Mesothelial cell of epicardium (in vitro differentiated cells): ENCODE measurements at places on chromosomes 4 and X. TPM values are rescaled to one million over a fixed set of nuclear protein-coding genes. Genes with fewer than 3 reads are reported as not detected.

ADH1B gene
- total RNA-seq, result 0.14 TPM in 1 of 3 replicates, not detected in the others

TAF7L gene
- total RNA-seq, result 0.36 to 0.53 TPM (median 0.45 TPM) in 3 replicates

TMPRSS11A gene
- total RNA-seq, result 1.6 to 1.8 TPM (median 1.8 TPM) in 3 replicates

ALPK1 gene
- total RNA-seq, result 25.7 to 26.9 TPM (median 26.3 TPM) in 3 replicates

ZNF330 gene
- 35.5 to 43.8 TPM (median 39.1 TPM) in 3 replicates for total RNA-seq
